ENCODE measurements at places on chromosomes 6 and 20. TPM values are rescaled to one million over a fixed set of nuclear protein-coding genes. Genes with fewer than 3 reads are reported as not detected.

DNA sequence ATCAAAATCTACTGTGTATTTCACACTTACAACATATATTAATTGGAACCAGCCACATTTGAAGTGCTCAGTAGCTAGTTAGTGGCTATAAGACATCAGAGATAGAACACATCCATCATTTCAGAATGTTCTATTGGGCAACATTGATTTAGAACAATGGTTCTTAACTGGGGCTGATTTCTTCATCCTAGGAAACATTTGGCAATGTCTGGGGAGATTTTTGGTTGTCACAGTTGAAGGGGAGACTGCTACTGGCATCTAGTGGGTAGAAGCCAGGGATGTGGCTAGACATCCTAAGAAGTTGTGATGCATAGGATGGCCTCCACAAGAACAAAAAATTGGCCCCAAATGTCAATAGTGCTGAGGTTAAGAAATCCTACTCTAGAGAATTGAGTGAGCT, 132.5 kb downstream of the OLIG3 start:
- no peak for DNase-seq

DNA sequence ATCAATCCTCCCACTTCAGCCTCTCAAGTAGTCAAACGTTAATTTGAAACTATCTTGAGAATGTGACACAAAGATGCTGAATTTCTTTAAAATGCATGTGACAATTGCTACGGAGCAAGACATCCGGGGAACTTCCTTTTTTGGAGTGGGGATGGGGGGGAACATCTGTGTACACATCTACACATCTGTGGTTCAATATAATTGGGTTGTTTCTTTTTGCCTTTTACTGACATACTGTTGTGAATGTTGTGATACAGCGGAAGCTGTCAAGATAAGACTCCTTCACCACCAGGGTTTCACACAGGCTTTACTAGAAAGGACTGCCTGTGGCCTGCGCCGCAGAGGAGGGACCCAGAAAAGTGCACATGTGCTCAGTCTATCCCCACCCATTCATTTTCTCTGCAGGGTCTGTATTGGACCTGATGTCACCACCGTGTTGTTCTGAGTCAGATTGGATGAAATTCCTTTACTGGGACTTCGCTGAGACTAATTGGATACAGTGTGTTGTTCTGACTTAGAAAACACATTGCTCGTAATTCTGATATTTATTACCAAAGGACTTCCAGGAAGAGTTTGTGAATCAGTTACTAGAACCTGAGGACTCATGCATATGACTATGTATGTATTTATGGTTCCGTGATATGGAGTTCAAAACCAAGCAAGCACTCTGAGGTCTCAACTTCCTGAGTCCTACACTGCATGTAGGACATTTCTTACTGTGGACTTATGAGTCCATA, 98.7 kb upstream of the SGK1 start:
- no peak for DNase-seq

DNA sequence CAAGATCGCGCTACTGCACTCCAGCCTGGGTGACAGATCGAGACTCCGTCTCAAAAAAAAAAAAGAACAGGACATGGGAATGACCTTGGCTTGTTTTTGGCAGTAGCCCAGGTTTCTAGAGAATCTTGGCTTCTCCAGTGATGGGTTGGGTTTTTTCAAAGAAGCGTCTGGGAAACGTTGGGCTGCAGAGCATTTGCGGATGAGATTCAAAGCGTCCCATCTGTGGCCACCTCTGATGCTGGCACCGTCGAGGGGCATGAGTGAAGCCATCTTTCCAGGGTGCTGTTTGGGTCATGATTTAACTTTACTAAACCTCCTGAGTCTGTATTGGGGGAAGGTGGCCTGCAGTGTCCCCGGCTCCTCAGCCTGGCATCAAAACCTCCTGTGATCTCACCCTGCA, 43.2 kb upstream of the SRF start:
- DNase-seq: no peak

SCUBE3 gene
- total RNA-seq: not detected

SIRPD gene
- total RNA-seq: not detected

DNA sequence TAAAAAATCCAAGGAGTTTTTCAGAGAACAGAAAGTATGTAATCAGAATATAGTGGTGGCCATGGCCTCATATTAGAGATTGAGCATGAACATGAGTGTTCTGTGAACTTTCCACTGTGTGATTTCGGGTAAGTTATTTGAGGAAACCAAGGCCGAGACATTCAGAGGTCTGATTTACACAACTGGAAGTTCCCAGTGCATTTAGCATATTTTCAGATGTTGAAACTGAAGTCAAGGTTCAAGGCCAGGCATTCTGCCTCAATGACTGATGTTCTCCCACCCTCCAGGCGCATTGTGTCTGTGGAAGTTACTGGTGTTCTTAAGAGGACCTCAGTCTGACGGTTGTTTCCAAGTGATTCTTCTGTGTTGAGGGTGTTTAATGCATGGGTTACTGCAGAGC, 26.2 kb downstream of the RNF144B start:
- no peak for DNase-seq
